ENCODE measurements at places on chromosomes 2 and 18.

DNA sequence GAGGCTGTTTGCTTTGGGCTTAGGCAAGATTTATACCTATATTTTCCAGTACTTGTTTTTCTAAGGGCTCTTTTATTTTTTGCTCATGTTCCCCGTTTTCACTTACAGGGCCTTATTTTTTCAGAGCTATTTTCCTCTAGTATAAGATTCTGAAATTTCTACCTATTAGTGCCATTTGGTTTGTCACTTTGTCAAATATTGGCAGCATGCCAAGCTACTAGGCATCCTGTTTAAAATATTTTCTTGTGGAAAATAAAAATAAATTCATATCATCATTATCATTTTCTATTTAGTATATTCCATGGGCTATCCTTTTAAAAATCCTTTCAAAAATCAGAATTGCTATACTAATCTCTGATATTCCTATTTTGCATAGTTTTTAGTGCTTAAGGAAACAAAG lies 64.8 kb upstream of the CHST9 start:
- DNase-seq = no peak

- no peak for DNase-seq
Observed at GRCh38 chr18:31773774-31774476, 13.2 kb upstream of the SLC25A52 start.

GRCh38 chr2:84865181-84865783 lies 15.6 kb downstream of the TRABD2A start:
- DNase-seq = no peak

DNA sequence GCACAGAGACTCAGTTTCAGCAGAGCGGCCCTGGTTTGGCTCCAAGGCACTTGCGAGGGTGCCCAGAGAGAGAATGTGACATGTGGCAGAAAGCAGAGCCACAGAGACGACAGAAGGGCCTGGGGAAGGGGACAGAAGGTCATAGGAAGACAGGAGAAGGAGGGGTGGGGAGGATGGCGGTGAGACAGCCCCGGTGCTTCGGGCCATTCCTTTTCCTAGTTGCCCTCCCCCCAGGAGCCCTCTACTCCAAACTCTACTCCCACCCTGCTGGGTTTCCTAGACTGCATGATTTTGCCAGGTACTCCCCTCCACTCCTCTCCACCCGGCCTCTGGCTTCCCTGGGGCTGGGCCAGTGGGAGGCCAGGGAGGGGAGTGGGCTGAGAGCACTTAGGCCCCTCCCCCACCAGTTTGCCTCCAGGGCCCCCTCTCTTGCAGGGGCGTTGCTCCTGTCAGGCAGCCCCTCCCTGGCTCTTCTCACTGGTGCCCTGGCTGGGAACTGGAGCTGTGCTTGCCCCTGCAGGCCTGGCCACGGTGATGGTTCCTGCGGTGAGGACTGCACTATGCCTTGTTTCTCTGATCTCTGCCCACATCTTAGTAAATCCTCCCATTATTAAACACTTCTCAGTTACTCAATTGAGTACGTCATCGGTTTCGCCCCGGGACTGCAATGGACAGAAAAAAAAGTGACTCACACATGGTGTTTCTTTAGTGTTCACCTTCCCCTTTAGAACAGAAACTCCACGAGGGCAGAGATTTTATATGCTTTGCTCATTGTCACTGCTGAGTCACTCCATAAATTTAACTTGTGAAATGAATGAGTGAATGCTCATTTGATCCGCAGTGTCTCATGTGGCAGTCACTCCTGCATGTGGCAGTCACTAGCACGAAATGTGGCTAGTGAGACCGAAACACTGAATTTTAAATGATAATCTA lies 58.7 kb upstream of the SP3 start:
- no peak for DNase-seq

DNA sequence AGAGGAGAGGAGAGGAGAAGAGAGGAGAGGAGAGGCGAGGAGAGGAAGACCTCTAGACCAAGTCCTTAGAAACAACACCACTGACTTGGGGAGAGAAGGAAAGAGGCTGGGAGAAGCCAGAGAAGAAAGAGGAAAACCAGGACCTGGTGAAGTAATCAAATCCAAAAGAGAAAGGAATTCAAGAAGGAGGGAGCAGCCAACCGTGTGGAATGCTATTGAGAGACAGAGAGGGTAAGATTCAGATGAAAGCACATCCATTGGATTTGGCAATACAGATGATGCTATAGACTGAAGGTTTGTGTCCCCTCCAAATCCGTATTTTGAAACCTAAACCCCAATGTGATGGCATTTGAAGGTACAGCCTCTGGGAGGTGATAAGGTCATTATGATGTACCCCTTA lies 50.7 kb downstream of the GALNT14 start:
- no peak for DNase-seq

GRCh38 chr2:54579061-54579681 lies 123.0 kb downstream of the SPTBN1 start:
- no peak for DNase-seq

- DNase-seq = no peak
Observed at GRCh38 chr18:12283256-12283655, 24.8 kb upstream of the TUBB6 start.

- no peak for DNase-seq
Observed at GRCh38 chr2:162091325-162092007, 17.5 kb upstream of the DPP4 start.

- no peak for DNase-seq
Observed at GRCh38 chr2:98172951-98173350, 86.0 kb downstream of the VWA3B start.

DNA sequence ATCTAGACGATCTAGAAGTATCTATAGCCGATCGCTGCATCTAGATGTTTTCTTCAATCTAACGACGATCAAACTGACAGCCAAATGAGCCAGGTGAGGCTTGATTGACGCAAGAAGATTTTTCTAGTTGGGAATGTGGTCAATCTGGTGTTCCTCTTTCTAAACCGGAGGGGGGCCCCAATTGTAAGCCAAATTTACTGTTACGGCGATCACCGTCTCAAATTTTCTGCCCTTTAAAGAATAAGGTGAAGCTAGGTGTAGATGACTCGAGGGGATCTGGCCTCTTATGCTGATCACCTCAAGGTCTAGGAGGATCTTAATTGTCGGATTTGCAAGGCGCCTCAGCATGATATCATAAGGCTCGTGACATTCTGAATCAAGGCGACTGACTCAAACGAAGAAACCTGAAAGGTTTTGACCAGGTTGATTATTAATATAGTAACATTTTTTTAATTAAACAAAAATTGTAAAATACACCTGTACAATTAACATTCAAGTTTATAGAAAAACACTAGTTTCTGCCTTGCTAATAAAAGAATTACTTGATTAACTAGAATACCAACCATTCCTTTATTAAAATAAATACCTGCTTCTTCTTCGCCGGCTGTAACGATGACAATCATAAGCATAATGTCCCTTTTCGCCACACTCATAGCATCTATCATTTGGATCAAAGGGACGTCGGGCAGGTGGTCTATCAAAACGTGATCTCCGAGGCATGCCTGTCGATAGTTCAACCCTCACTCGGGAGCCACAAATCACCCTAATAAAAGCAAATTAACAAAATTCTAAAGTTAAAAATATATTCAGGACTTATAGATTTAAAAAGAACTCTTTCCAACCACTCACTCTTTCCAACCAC lies 2.0 kb downstream of the SRSF7 start:
- DNase-seq = no peak

GRCh38 chr18:21448299-21448698 lies 152.2 kb downstream of the ESCO1 start:
- no peak for DNase-seq

DNA sequence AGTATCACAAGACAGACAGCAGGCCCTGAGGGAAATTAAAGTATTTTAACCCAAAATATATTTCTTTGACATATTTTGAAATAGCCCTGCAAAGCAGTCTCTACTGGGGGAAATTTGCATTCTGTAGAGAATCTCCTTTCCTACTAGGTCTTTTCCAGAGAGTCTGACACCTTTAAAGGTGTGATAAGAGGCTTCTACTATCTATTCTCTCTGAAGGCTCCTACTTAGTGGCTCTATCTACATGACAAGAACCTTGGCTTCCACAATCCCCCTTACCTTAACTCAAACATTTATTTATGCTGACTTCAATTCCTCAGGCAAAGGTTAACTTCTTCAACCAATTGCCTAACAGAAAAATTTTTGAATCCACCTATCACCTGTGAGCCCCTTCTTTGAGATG lies 174.6 kb upstream of the GALNT5 start:
- no peak for DNase-seq

GRCh38 chr2:184215745-184216144 lies 382.6 kb upstream of the ZNF804A start:
- DNase-seq = no peak

DNA sequence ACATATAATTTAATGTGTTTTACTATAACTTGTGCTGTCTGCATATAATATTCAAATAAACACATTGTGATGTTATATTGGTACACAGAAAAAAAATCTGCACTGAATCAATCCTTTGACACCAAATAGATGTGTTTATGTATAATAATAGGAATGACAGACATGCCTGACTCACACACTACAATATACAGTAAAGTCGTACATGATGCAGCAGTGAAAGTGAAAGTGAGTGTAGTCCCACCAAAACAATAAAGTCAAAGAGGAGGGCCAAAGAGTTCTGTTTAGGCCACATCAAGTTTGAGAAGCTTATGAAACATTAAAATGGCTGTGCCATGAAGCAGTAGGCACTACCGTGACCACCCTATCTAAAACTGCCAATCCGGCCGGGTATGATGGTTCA lies 8.2 kb upstream of the RBM44 start:
- no peak for DNase-seq

GRCh38 chr2:142841788-142842187 lies 35.7 kb upstream of the KYNU start:
- no peak for DNase-seq

DNA sequence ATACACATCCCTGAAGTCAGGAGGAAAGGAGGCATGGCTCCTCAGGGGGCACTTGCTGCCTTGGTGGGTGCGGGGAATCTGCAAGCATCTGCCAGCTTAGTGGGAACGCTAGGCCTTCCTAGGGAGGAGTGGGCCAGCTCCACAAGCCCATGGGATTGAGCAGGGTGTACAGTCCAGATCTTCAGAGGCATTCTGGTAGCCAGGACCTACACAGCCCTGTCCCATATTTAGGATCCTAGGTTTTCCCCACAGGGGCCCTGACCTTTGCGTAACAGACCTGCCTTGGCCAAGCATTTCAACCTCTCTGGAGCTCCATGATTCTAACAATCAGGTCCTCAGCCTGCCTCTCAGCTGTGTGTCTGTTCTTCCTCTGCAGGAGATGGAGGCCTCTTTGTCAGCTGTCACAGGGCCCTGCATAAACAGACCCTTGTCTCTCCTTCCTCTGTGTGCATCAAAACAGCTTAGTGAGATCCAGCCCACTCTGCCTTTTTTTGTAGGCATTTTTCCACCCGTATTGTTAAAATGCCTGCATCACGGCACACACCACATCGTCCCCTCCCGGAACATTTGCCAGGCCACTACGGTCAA lies 140.2 kb upstream of the NDUFV2 start:
- no peak for DNase-seq

GRCh38 chr18:26434887-26435286 lies 113.5 kb downstream of the KCTD1 start:
- no peak for DNase-seq

GRCh38 chr2:71467180-71467815 lies 13.9 kb downstream of the DYSF start:
- DNase-seq = no peak

GRCh38 chr2:133526530-133527300 lies 41.5 kb downstream of the NCKAP5 start:
- no peak for DNase-seq

GRCh38 chr2:185318271-185318724 lies 420.3 kb upstream of the FSIP2 start:
- no peak for DNase-seq

DNA sequence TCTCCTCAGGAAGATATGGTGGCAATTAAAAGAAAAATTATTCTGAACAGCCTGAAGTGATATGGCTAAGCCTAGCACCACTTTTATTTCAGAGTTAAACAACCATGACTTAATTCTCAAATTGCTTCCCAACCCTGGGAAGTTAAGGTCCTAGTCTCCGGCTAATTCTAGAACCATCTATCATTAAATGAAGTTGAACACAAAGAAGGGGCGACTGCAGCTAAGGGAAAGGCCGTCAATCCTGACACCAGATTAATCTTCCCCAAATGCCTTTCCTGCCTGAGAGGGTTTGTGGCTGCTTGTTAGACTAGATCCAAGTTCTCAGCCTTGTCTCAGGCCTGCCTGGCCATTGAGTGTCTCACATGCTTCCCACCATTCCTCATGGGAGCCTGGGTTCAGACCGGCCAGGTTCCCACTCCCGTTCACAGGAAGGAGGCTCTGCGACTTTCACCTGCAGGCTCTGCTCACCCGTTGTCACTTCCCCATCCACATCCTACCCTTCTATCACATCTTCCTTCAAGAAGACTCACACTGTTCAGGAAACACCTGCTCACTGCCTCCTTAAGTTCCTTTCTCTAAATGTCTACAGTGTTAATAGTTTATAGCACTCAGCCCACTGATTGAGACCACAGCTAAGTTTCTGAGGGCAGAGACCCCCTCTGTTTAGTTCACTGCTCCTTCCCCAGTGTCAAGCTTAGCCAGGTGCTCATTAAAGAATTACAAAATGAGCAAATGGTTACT lies 282.9 kb upstream of the REV1 start:
- DNase-seq = no peak

DNA sequence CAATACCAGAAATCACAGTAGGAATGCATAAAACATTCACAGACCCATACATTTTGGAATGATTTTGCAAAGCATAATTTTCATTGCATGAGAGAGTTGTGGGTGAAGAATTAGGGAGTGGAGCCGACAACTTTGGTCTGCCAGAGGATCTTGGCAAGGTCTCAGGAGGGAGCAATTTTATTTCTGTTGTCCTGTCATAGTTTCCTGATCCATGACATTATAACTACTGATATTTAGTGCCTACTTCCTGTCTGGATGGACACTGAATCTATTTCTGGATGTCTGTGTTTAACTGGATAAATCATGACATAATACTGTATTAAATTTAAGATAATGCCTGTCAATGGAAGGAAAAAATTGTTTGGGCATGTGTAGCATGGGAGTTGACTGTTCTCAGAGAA lies 2.4 kb downstream of the ITGA4 start:
- no peak for DNase-seq

- DNase-seq = no peak
Observed at GRCh38 chr2:156565066-156565710, 129.0 kb downstream of the GPD2 start.

DNA sequence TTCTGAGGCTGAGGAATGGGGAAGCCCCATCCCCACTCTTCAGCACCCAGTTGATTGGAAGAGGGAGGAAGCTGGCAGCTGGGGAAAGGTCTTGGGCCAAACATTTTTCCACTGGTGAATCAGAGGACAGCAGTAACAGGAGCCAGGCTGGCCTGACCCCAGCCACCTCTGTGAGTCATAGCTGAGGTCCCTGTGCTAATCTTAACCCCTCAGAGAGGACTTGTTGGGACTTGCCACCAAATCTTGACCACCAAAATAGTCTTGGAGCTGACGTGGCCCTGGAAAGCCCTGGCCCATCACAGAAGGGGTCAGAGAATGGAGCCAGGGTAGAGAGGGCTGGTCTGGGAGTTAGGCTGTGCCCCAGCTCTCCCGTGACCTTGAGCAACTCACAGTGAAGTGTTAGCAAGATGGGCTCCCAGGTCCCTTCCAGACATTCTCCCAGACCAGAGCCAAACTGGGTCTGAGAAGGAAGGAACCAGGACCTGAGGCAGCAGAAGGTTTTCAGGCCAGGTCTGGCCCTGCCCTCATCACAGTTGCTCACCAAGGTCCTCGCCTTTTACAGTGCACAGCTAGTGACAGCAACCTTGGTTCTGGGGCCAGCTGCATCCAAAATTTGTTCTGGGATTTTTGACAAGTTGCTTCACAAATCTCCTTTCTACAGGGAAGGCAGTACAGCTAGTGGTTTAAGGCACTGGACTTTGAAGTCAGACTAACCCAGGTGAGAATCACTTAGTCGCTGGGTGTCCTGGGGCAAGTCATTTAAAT lies 266.6 kb downstream of the CYP26B1 start:
- no peak for DNase-seq

- DNase-seq = no peak
Observed at GRCh38 chr2:214380681-214381080, 30.2 kb upstream of the VWC2L start.

Data from activated effector memory CD4-positive, alpha-beta T cell treated with Interleukin-2 at 50 U/mL for 16 hours (primary cell).